ENCODE measurements at places on chromosomes 12 and 14.

GRCh38 chr14:61255968-61256367 lies 25.2 kb downstream of the TMEM30B start:
- no peak for DNase-seq

DNA sequence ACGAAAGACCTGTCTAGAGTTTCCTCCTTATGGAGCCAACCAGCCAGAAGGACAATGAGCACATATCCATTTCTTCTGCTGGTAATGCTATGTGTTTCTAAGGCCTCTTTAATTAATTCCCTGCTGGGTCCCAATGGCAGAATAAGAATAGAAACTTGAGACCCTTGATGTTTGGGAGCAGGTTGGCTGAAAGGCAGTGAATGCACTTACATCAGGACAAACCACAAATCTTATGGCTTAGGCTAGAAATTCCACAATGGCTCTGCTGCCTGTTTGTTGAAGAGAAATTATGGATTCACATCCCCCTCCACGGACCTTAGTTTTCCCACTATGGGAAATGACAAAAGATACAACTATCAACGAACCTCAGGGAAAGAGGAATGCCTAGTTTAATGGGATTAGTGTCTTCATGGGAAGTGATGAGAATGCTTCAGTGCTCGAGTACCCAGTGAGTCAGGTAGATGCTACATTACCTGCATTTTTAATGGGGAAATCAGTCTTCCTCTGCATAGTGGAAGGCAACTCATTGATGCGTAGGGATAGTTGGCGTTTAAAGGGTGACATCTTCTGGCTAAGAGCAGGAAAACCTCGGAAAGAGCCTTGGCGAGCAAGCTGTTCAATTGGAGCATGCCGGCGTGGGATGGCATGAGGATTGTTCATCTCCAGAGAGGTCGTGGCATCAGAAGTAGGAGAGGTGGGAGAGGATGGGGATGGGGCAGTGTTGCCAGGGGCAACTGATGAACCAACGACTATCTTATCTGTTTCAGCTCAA lies 46.5 kb downstream of the PAPLN start:
- DNase-seq: peak; percentile 60

GRCh38 chr12:11758510-11759493 lies 109.3 kb downstream of the ETV6 start:
- DNase-seq: peak; percentile 36

DNA sequence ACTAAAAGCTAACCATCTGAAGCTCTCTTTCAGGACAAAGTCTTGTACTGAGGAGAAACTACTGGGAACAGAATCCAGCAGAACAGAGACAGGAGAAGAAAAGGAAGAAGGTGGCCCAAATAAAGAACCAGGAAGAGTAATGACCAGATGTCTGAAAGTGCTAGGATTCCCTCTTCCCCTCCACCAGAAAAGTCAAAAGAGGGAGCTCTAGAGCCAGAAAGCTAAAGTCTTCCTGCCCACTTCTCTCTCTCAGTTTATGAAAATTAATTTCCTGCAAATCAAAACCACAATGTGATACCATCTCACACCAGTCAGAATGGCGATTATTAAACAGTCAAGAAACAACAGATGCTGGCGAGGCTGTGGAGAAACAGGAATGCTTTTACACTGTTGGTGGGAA lies 47.2 kb downstream of the SPPL3 start:
- DNase-seq: no peak

DNA sequence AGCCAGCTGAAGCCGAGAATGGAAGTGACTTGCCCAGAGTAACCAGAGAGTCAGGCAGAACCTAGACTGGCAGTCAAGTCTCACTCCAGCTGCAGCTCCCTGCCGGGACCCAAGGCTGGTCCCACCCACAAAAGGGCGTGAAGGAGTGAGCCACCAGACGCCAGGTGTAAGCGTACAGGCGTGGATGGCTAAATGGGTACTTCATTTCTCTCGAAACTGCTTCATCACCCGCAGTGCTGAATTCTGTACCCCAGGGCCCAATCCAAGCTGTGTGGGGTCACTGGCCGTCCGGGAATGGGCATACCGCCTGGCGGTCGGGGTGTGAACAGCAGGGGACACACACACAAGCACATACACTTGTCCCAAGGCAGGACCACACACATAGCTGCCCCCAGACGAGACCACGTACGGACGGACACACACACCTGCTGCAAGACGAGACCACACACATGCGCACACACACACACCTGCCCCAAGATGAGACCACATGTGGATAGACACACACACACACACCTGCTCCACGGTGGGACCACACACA lies 34.8 kb downstream of the DEGS2 start:
- no peak for DNase-seq

DNA sequence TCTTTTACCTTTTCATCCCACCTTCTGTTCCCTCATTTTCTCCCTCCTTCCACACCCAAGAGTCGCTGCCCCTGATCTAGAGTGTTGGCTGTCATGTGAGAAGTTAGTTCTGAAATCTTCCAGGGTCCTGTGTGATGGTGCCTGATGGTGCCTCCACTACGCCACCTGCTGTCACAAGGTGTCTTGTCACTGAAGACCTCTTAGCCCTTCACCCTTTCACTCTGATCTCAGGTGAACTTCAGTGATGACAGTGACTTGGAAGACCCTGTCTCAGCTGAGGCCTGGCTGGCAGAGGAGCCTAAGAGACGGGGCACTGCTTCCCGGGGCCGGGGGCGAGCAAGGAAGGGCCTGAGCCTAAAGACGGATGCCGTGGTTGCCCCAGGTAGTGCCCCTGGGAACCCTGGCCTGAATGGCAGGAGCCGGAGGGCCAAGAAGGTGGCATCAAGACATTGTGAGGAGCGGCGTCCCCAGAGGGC lies 7.6 kb upstream of the PFDN5 start:
- peak; percentile 79 for DNase-seq

DNA sequence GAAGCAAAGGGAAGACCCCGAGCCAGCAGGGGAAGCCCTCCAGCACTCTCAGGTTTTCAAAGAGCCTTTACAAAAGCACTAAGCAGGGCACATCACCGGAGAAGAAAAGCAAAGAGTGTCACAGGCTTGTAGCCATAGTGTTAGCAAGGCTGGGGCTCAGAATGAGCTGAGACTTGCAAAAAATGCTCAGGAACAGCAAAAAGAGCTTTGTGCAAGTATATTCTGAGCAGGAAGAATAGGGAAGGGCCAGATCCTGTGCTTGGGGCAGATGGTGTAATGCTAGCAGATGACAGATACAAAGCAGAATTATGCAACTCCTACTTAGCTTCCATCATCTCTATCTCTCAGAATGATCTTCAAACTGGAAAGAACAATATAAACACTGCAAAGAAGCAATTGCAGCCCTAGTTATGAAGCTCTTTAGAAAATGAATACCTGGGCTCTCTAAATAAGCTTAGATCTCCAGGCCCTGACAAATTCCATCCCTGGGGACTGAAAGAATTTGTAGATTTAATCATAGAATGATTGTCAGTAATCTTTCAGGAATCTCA lies 23.7 kb upstream of the PARP11 start:
- DNase-seq: peak; percentile 11

DNA sequence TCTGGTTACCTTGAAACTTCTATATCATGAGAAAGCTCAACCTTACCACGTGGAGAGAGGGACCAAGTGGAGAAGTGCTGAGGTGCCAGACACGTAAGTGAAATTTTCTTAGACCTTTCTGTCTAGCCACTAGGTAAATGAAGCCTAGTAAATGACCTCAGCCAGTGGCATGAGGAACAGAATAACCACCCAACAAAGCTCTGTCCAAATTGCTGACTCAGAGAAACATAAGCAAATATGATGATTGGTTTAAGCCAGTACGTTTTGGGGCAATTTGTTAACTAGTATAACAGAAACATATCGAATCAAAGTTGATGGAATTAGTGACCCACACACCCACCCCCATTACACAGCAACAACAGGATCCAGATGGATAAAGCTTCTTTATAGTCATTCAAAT lies 75.2 kb upstream of the MAX start:
- no peak for DNase-seq

GRCh38 chr14:77868552-77869285 lies 68.8 kb downstream of the ADCK1 start:
- DNase-seq: no peak

- no peak for DNase-seq
Observed at GRCh38 chr12:23359975-23360701, 589.3 kb downstream of the SOX5 start.

DNA sequence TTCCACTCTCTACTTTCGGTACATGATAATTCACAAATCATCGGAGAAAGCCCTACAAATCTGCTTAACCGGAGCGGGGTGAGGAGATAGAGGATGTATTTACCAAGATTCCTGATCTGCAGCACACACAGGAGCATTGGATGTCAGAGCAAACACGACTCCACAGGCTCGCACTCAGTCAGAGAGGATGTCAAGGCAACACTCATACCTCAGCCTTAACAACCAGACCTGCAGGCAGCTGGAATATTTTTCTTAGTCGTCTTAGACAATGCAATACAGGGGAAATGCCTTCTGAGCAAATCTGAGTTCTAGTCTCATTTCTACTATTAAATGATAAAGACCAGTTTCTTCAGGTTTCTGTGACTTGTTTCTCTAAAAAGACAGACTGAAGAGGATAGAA lies 159.3 kb upstream of the CPNE8 start:
- DNase-seq: peak; percentile 43

DNA sequence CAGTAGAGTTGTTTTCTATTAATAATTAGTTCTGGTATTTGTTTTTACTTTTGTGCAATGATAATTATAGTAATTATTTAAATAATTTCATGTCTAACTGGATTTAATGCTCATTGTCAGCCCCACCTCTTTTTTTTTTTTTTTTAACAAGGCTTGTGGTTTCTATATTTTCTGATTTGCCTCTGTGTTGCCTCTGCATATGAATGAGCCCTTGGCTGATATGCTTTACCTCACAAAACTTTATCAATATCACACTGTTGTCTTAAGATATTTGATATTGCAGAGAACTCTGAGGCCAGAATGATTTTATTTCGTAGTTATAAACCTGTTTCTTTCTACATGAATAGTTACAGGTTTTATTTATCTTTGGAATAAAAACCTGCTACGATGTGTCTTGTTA lies 116.2 kb upstream of the ATP2B1 start:
- no peak for DNase-seq

GRCh38 chr14:102471921-102472790 lies 37.4 kb downstream of the ANKRD9 start:
- no peak for DNase-seq

DNA sequence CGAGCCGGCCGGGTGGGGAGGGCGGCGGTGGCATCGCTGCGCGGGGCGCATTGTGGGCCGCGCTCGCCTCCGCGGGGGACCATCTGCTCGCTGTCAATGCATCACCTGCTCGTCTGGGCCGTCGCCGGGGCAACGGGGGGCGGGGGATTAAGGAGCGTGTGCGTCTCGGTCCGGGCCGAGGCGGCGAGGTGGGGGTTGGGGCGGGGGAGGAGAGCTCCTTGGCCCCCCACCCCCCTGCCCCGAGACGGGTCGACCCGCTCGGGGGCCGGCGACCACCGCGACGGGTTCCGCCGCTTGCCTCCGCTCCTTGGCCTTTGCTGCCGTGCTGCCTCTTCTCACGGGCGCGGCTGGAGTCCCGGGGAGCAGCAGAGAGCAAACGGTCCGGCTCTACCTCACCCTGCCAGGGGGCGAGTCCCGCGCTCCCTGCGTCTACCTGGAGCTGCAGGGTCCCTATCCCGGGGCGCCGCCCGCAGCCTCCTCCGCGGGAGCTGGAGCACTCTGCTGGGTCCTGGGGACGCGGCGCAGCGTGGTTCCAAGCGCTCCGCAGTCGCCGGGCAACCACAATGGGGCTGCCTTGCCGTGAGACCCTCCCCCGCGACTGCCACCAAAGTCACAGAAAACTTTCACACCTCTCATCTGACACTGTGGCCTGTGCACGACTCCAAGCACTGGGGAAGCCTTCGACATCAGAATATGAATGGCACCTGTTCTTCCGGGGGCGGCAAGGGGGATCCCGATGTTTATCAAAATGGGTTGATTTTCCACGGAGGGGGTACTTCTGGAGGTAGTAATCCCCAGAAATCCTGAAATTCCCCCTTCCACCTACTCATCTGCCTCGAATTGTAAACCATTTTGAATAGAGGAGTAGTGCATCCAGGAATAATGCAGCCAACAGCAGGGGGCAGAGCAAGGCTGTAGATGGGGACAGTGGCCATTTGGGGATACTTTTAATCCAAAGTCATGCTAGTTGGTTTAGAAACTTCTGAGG lies at the start of gene C12orf42:
C12orf42 (minus strand) TSS at position 500 of the 988 bp plus-strand sequence. CDS start 17,542 bp downstream, outside the sequence.
- peak; percentile 89 for DNase-seq

- DNase-seq: no peak
Observed at GRCh38 chr12:109540526-109541412, 32.5 kb downstream of the MMAB start.

DNA sequence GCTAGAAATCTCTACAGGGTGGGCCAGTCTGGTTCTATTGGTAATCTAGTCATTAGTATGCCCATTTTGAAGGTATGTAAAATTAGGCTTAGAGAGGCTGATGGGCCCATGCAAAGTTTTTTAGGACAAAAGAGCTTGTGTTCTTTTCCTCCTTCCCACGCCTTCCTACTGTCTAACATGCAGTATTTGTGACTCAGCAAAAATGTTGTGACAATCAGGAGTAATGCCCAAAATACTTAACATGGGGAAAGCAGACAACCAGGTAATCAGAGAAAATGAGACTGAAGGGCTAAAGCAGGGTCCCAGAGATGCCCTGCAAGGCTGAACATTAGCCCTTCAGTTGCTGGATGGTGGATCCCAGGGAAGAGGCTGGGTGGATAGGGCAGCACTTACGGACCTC lies 437.9 kb downstream of the BCL11B start:
- no peak for DNase-seq

- DNase-seq: no peak
Observed at GRCh38 chr12:112906712-112907414, at the start of gene OAS1. Gene OAS1 (plus strand): TSS chr12:112906962. CDS start chr12:112907040, 78 bp downstream.

DNA sequence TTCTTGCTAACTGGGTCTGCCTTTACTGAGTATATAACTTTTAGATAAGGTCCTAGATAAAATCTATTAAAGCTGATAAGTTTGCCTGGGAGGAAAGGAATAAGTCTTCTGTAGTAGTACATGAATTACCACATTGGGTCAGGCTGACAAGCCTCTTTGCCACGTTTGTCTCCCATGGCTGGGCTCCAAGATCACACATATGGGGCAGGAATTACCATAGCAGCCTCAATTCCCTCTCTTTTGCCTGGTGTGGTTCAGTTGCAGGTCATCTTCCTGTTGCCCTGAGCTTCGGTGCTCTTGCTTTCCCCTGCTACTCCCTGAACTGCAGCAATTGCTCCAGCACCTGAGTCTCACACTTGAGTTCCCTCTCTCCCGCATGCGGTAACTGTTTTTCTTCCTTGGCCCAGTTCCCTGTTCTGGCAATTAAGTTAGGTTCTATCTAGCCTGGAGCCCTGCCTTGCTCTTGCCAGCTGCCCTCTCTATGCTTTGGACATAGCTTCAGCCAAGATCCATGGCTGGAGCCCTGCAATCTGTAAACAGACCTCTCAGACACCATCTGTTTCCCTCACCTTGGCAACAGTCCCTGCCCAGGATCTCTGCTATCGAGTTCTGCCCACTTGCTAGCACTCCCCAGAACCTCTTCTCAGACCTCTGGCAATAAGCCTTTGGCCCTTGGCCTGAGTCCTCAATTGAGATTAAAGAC lies 5.8 kb upstream of the GLT8D2 start:
- peak; percentile 83 for DNase-seq

GRCh38 chr12:132502149-132502881 lies 12.4 kb downstream of the FBRSL1 start:
- DNase-seq: peak; percentile 81

Data from NCI-H82 (cell line).